ENCODE measurements at places on chromosomes 16 and 17.

GRCh38 chr16:63744077-63744874, 1377.6 kb downstream of the CDH11 start:
- no peak for DNase-seq

DNA sequence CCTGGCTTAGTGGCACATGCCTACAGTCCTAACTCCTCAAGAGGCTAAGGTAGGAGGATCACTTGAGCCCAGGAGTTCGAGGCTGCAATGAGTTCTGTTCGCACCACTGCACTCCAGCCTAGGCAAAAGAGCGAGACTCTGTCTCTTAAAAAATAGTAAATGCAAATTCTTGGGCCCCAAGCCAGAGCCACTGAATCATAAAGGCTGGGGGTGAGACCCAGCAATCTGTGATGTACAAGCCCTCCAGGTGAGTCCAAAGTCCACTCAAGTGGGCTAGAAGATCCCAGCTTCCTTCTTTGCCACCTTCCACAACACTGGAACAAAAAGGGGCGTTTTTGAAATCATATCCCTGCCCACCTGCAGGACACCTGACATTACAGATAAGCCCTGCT, 16.9 kb downstream of the TRIM25 start:
- DNase-seq, result no peak

DNA sequence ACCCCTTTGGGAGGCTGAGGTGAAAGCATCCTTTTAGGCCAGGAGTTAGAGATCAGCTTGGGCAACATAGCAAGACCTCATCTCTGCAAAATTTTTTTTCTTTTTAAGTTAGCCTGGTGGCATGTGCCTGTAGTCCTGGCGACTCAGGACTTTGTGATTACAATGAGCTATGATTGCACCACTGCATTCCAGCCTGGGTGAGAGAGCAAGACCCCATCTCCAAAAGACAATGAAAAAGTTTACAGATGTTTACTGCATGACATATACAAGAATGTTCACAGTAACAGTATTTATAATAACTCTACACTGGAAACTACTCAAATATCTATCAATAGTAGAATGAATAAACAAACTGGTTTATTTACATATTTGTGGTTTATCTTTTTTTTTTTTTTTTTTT, 33.1 kb upstream of the CCL22 start:
- DNase-seq, result no peak

GRCh38 chr17:39738983-39739884, 1.5 kb downstream of the GRB7 start:
- no peak for DNase-seq

- DNase-seq, result no peak
Observed at GRCh38 chr17:80807882-80808281, 183.8 kb upstream of the CHMP6 start.

DNA sequence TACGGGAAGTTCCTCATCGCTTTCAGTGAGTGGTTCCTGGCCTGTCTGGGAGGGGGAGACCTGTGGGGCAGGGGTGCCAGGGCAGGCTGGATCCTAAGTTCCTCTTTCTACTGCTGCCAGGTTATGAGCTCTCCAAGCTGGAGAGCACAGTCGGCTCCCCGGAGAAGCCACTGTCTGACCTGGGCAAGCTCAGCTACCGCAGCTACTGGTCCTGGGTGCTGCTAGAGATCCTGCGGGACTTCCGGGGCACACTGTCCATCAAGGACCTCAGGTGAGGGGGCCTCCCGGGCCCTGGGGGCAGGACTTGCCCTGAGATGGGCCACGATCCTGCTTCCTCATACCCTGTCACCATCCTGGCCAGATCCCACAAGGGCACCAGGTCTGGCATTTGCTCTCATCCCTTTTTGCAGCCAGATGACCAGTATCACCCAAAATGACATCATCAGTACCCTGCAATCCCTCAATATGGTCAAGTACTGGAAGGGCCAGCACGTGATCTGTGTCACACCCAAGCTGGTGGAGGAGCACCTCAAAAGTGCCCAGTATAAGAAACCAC, 5.1 kb downstream of the PRSS8 start:
- no peak for DNase-seq

DNA sequence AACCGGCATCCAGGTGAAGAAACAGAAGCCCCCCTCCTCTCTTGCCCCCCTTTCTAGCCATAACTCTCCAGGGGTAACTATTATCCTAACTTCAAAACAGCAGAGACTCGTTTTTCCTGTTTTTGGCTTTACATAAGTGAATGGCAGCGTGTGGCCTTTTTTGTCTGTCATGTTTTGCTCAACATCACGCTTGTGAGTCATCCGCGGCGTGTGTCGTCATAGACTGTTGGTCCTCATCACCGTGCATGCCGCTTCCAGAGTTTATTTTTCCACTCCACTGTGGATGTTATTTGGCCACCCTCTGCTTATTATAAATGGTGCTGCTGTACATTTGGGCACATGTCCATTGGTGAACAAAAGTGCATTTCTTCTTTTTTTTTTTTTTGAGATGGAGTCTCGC, 52.6 kb downstream of the ERN1 start:
- no peak for DNase-seq

DNA sequence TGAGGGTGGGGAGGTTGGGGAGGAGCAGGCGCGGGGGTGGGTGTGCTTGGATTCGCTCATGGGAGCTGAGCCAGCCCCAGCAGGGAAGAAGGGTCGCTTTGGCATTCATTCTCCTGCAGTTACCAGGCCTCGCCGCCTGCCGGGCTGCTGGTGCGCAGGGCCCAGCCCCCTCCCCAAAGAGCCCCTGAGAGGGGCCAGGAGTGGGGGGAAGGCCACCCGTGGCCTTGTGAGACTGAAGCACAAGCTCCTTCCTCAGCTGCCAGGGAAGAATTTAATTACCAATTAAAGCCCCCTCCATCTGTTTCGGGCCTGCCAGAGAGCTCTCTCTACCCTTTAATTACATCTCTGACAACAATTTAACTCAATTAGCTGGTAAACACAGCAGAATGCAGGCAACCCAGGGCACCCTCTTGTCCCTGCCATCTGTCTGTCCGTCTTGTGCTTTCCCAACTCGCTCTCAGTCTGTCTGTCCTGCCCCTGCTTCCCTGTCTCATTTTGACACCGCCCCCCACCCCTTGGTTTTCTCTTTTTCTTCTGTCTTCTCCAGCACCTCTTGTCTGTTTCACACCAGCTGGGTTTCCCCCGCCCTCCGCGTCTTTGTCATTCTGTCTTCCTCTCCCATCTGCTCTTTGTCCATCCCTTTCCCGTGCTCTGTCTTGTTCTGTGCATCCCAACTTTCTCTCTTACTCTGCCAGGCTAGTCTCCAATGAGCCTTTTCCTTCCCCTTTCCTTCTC, 32.7 kb downstream of the CDK5RAP3 start:
- DNase-seq, result no peak

DNA sequence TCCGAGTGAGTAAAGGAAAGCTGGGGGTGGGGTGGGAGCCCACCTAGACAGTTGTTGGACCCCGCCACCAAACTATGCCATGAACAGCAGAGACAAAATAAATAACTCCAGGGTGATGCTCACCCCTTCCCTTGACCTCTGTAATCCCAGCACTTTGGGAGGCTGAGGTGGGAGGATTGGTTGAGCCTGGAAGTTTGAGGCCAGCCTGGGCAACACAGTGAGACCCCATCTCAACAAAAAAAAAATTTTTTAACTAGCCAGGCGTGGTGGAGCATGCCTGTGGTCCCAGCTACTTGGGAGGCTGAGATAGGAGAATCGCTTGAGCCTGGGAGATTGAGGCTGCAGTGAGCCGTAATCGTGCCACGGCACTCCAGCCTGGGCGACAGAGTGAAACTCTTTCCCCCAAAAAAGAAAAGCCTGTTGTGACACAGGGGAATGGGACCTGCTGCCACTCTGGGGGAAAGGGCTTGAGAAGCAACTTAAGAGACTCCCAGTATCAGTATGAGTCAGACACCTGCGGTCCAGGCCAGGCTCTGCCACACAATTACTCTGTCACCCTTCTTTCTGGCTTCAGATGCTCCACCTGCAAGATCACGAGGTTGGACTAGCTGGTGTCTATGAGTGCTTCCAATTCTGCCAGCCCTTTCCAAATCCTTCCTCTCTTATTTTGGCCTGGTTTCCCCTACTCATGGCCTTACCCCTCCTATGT, 5.0 kb downstream of the SGCA start:
- DNase-seq, result no peak

- DNase-seq, result no peak
Observed at GRCh38 chr17:82973456-82974135, 105.8 kb upstream of the METRNL start.

DNA sequence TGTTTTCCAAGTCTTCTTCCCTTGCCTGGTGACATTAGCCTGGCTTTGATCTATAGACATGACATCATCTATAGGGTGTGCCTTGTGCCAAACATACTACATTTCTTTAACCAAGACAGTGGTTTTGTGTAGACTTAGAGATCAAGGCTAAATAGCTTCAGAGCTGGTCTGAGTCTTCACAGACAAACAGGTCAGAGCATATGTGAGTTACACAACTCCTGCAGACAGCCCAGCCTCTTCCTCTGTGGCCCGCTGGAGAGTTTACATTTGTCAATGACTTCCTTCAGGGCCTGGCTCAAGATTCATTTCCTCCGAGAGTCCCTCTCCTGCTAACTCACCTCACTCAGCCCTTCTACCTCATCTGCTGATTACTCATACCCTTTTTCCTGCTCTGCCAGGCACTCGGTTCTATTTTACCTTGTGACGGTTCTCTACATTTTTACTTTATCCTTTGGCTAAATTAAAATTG, 73.1 kb upstream of the TANC2 start:
- no peak for DNase-seq
